Stimulated activated CD8-positive, alpha-beta memory T cell treated with anti-CD3 and anti-CD28 coated beads, Interleukin-4, amount 100 ng/mL, for 4 hours (primary cell): ENCODE measurements at places on chromosomes 1 and 21.

- no peak for DNase-seq
Observed at GRCh38 chr1:5596651-5597050, 395.6 kb downstream of the NPHP4 start.

- no peak for DNase-seq
Observed at GRCh38 chr1:241235256-241235897, 121.6 kb downstream of the RGS7 start.

DNA sequence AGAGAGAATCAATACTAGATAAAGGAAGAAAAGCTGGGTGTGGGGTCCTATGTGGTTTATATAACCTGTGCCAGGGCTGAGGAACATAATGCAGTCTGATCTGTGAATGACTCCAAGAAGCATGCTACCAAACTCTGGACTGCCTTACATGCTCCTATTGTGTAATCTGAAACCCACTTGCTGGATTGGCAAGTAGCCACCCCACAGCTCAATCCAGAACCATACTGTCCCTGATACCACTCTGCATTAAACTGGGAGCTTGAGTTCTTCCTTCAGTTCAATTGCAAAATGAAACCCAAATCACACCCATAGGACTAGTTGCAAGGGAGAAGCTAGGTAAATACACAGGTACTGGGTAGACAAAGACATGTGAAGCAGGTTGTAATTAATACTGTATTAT is 115.4 kb upstream of the NEGR1 start:
- DNase-seq: no peak

DNA sequence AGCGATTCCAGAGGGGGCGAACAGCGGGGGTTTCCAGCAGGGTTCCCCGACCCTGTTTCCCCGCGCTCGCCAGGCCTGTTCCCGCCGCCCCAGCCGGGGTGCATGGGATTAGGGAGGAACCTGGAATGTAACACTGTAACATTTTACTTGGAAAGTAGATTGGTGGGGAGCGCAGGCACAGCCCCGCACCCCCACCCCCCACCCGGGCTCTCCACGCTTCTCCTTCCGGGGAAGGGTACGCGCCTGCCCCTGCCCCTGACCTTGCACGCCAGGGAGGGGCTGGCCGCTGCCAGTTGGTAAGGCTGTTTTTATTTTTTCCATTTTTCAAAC is 427 bp downstream of the FAM3B start:
- no peak for DNase-seq

DNA sequence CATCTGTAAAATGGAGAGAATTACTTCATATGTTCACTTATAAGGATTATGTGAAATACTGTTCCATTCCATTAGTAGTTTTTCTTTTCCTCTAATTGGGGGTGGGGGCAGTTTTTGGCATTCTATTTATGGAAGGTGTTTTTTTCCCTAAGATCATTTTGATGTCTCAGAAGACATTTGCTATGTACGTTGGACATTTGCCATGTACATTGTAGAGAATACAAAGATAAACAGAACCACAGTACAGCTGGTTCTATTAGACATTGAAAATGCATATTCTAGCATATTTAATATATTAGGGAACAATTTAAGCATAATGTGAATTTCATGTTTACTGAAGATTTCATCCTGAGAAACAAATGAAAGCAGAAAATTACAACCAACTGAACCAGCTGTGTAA is 98.5 kb downstream of the PTBP2 start:
- DNase-seq: no peak

DNA sequence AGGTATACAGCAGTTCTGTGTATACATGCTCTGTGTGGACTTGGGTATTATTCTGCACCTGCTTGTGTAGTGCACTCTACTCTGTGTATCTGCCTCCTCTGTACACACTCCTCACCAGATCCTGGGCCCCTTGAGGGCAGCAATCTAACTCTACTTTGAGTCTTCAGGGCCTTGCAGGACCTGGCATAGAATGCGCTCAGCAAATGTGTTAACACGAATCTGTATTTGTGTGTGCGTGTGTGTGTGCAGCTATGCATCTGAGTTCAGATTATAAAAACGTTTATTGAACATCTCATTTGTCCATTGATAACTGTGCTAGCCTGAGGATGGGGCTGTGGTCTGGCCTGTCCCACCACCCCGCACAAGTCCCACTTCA is 3.9 kb upstream of the MEF2D start:
- no peak for DNase-seq

GRCh38 chr1:94416901-94417727 is 1.1 kb upstream of the ABCD3 start:
- no peak for DNase-seq

DNA sequence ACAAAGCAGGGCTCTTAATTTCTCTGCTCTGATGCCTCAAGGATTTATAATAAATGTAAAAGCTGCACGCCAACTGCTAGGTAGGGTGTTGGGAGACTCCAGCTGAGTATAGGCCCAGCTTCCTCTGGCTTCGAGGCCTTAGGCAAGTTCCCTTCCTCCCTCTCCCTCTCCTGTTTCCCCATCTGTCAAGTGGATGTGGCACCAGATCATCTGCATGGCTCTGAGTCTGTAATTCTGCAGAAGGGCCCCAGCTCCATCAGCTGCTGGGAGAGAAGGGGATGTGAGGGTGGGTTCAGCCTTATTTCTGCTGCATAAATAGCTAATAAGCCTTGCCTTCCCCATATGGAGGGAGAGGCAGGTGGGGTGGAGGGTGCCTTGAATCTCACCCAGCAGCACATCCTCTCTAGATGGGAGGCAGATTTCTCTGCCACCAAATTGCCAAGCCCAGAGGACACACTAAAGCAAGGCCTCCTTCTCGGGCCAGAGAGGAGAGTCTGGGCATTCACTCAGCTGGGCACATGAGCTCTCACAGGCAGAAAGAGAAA is 3.8 kb downstream of the TRIM62 start:
- no peak for DNase-seq

DNA sequence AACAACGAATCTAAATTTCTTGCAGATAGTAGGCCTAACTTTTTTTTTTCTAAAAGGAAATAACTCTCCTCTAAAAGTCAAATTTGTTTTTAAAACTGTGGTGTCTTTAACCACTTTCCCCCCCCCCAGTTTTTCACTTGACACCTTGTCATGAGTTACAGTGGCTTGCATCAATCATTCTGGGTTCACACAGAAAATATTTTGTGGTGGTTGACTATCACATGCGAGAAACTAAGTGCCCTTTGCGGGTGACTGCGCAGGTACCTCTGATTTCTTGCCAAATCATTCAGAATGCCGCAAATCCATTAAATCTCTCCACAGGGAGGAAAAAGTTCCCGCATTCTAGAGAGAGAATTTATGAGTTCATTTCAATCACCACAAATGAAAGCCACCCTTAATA is 23.8 kb upstream of the SAMSN1 start:
- DNase-seq: no peak

DNA sequence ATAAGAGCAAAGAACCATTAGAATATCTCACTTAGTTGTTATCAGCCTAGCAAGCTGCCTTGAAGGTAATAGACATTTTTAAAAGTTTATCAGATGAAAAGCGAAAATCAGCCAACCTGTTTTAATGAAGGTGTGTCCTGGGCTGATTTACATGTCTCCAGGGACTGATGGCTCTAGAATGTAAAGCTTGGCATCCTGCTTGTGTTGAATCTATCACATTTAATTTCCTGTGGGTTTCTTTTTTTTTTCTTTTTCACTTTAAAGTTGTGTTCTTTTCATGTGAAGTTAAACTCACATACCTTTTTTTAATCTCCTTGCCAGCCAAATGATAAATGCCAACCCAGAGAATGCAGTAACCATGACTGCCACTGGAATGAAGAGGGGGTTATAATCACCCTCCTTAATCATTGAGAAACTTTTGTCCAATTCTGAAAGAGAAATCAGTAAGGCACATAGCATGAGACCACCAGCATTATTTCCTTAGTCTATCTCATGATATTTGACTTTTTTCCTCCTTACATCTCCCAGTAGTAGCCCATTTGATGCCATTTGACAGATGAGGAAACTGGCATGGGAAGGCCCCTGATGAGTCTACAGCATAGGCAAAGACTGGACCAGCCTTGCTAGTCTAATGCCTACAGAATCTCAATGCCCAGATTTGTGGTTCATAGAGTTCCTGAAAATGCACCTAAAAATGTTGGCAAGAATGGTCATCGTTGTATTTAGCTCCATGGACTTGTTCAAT is 10.0 kb downstream of the SELL start:
- no peak for DNase-seq

GRCh38 chr21:41895643-41896493 is 16.7 kb upstream of the PRDM15 start:
- DNase-seq: no peak

DNA sequence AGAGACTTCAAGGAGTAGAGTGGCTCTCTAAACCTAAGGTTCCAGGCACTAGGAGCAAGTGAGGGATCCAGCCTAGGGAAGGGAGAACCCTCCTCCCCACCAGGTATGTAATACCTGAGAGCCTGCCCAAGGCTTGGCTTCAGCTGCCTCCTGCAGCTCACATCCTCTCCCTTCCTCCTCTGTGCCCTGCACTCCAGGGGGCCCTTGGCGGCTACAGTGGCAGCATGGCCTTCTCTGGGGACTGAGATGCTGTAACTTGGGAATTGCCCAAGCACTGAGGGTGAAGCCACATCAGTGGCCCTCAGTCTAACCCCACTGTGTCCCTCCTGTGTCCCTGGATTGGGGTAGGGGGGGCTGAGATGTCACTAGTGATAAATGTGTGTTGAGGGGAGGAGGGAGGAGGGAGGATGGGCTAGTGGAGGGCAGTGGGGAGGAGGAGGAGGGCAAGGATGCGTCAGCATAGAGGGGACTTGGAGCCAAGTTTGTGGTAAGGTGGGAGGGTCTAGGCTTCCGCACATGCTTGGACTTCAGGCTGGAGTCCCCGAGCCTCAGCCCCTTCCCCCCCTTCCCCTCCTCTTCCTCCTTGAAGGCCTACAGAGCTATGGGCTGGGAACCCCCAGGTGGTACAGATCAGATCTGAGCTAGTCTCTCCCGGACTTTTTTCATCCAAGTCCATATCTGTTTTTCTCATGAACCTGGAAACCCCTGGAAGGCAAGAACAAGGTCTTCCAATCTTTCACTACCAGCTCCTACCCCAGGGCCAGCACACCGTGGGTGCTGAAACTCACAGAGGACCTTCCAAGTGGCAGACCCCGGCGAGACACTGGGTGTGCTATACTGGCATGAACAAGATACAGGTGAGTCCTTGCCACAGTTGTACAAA is 17.5 kb downstream of the COL9A2 start:
- no peak for DNase-seq

DNA sequence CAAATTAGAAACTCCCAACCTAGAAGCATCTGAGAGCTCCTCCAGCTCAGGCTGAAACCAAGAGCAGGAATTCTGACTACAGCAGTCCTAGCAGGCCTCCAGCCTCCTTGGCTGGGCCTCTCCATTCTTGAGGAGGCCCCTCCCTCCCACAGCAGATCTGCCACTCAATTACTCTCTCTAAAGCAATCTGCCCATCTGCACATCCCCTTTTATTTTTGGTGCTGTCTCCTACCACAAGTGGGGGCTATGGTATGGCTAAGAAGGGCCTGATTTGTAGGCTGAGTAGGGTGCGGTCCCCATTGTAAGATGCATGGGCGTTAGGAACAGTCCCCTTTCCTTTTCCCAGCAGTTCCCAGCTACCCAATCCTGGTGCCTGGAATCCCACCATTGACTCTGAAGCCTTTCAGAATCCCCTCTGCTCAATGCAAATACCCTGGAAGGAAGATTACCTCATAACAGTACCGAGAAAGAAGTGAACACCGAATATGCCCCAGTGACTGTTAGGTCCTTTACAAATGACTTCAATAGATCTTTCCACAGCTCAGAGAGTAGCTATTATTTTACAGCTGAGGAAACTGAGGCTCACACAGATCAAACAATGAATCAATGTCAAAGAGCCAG is 11.6 kb upstream of the TTC39A start:
- no peak for DNase-seq

DNA sequence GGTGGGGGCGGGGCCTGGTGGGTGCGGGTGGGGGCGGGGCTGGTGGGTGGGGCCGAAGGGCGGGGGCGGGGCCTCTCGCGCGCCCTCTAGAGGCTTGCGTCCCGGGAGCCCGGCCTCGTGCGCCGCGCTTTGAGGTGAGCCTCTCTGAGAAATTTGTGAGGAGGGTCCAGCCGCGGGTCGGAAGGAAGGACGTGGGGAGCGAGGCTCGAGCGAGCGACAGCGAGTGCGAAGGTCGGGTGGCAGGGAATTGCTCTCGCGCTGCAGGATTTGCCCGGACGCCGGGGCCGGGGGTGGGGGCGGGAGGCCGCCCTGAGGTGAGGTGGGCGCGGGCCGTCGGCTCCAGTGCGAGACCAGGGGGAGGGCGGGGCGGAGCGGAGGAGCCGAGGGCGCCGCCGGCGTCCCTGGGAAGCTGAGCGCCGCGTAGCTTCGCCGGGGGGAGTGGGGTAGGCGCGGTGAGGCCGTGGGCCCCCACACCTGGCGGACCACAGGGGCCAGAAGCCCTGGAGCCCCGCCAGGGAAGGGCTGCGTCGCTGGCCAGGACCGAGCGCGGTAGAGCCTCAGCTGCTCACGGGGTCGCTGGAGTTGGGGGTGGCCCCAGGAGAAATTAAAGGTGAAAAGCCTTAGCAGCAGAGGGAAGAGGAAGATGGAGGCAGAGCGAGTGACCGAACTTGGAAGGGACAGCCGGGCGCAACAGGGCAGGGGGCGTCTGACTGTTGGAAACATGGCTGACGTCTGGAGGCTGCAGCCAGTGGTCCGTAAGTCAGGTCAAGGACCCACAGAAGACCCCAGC is 754 bp upstream of the LSS start:
- DNase-seq: no peak

DNA sequence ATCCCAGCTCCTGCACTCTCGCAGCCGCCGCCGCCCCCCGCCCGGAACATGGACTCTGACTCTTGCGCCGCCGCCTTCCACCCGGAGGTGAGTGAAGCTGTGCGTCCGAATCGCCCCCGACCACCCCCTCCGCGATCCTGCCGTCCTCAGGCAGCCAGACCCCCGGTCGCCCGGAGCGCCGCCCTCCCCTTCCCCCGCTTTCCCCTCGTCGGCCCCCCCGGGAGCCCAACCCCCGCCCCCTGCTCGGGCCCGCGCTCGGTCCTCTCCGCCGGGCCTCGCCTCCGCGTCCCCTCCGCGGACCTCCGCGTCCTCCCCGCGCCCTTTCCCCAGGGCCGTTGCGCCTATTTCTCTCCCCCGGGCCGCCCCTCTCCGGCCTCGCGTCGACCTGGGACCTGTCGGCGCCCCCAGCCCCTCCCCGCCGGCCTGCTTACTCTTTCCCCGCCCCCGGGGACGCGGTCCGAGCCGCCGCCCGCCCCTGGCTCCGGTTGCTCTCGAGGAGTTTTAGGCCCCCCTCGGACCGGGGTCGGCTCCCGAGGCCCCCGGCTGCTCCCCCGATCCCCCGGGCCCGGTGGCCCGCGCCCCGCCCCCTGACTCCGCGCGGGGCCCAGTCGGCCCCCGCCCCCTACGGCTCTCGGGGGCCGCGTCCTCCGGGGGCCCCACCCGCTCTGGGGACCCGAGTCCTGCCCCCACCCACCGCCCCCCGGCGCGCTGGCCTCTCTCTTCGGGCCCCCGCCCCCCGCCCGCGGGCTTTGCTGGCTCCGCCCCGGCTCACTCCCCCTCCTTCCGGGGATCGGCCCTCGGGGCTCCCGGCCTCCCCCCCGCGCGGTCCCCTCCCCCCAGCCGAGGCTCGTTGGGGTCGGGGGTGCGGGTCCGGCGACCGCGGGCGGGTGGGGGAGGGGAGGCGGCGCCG is 743 bp downstream of the PHF13 start:
- no peak for DNase-seq

- DNase-seq: no peak
Observed at GRCh38 chr1:191453487-191453886, 704.8 kb upstream of the RGS18 start.
